Right ventricle myocardium superior (tissue), 1 donor: ENCODE measurements at places on chromosomes 6 and 20. TPM values are rescaled to one million over a fixed set of nuclear protein-coding genes. Genes with fewer than 3 reads are reported as not detected.

Gene TSPO2
- not detected for total RNA-seq

GRCh38 chr6:38346291-38347079, 293.2 kb downstream of the BTBD9 start:
- no peak for DNase-seq

Gene HEY2
- total RNA-seq, result 60.6 TPM

DNA sequence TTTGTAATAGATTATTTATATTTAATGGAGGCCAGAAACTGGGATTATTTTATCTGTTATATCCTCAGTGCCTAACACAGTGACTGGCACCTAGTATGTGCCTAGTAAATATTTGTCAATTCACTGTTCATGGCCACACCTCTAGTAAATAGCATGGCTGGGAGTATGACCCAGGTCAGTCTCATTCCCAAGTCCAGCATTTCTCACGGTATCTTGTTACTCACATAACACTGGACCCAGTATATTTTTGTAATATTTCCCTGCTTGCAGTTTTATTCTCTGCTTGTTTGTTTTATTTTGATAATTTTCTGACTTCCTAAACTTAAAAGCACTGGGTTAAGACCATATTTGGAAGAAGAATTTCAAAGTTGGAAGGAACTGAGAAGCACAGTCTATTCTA, 47.7 kb downstream of the CTNNBL1 start:
- no peak for DNase-seq

DNA sequence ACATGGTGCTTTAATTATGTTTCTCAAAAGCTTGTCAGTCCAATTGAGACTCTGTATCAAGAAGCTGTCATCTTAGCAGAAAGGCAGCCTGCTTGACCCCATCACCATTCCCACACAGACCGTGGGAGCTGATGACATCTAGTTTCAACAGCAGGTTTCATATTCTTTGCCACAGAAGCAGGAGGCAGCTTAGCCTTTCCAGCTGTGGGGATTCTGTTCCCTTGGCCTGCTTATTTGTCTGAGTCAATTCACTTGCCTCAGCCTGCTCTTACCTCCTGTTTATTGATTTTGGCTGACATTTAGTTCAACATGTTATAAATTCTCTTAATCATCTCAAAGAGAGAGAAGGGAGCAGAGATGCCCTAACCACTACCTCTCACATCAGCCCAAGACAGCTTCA, 527.7 kb downstream of the ADGRB3 start:
- DNase-seq, result no peak

Gene CDH22
- total RNA-seq, result 5.5 TPM

DNA sequence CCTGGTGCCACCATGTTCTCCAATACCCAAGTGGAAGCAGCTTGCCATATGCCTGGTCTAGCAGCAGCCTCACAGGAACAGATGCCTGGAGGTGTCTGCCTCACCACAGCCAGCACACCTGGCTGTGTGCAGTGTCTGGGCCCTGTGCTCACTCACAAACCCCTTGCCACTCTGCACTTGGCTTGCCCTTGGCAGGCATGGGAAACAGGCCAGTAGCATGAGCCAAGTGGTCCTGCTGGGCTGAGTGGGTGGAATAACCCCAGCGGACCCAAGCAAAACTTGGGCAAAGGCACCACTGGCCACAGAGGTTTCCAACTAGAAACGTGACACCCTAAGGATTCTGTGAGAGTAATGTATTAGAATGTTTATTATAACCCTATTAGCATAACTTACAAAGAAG, 600.5 kb upstream of the GJE1 start:
- DNase-seq, result peak; percentile 40

Gene DEFB132
- not detected for total RNA-seq
